ENCODE measurements at places on chromosomes 12 and 14.

DNA sequence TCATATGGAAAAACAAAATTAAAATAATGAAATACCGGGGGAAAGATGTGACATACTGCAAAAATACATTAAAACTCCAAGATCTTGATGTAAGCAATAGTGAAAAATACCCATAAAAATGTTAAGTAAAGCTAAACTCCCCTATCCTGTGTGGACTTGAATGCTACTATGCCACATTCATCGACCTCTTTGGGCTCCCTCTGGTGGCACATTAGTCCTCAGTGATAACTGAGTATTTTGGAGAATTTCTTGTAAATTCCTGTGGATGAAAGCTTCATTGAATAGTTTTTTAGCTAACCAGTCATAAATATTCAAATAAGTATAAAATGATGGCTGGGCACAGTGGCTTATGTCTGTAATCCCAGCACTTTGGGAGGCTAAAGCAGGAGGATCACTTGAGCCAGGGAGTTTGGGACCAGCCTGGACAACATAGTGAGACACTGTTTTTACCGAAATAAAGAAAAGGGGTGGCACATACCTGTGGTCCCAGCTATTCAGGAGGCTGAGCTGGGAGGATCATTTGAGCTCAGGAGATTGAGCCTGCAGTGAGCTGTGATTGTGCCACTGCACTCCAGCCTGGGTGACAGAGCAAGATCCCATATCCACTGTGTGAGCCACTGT is 42.4 kb upstream of the SGPP1 start:
- peak; percentile 15 for DNase-seq

- no peak for DNase-seq
These were observed 297.6 kb downstream of the TMEM132D start for GRCh38 chr12:129606239-129606638.

- DNase-seq, result no peak
These were observed 269.1 kb downstream of the EMP1 start for GRCh38 chr12:13465635-13466034.

- no peak for DNase-seq
These were observed 53.8 kb upstream of the NPFF start for GRCh38 chr12:53560912-53561589.

GRCh38 chr12:115945491-115945885 is 332.0 kb downstream of the MED13L start:
- no peak for DNase-seq

GRCh38 chr12:80059102-80059501 is 40.2 kb upstream of the OTOGL start:
- no peak for DNase-seq

- no peak for DNase-seq
These were observed 68.8 kb upstream of the TMEM263 start for GRCh38 chr12:106886932-106887331.

DNA sequence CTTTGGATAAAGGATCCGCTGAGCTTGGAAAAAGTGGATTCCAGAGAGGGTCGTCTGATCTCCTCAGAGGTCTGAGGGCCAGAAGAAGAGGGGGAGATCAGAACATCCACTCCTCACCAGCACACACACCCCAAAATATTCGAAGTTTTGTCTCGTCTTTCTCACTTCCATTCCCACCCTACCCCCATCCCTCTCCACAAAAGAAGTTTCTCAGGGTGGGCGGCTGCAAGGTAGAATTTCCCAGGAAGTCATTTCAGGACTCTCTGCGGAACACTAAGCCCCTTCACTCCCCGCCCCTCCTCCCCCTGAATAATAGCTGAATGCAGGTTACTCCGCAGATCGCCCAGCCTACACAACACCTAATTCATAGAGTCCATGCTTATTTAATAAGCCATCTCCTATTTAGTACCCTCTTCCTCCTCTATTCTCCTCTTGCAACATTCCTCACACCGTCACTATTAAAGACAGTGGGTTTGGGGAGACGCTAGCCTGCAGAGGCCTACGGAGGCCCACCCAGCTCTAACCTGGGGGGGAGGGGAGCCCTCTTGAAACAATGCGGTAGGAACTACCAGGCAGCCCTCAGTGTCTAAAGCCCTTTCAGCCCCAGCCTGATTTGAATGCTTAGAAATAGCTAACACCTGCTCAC is 649 bp upstream of the SALL2 start:
- DNase-seq, result no peak

GRCh38 chr12:105110851-105111250 is 3.3 kb downstream of the WASHC4 start:
- DNase-seq, result no peak

DNA sequence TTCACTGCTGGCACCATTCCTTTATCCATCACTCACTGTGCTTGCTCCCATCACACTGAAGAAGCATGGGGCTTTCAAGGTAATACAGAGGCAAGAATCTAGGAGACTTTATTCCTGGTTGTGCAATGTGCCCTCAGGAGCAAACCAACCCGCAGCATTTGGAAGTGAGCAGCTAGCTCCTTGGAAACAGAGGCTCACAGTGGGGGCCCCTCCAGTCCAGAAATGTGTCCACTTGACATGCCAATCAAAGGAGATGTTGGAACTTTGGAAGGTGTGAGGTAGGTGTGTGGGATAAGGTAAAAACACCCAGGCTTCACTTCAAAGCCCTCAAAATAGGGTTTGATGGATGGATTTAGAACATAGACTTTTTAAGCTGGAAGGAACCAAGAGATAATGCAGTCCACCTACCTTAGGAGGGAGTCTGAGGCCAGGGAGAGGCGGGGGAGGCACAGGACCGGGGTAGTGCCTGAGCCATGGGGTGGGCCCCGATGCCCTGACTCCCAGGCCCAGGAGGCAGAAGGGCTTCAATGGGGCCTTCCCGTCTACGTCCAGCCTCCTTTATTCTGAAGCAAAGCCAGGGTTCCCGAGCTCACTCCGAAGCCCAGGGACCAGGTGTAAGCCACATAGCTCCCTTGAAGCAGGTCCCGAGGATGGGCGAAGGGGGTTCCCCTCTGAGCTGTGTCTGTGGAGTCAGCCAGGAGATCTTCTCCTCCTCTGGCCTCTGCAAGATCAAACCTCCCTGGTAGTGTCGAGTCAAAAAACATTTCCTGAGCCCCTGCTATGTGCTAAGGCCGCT is 17.6 kb upstream of the BCL11B start:
- no peak for DNase-seq

DNA sequence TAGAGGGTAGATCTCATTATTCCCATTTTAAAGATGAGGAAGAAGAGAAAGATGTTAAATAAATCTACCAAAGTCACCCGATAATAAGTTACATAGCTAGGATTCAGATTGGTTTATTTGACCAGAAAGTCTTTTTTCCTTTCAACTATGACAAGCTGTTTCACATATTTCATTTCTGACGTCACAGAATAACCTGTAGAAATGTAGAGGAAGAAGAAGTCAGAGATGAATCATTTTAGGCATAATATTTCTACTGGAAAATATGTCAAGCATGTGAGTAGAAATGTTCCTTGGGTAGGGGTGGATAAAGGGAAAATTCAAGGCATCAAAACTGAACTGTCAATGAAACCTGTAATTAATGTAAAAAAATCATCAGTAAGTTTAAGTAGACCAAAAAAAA is 107.0 kb downstream of the MGST1 start:
- no peak for DNase-seq

- no peak for DNase-seq
These were observed 42.4 kb upstream of the CCDC63 start for GRCh38 chr12:110804406-110804805.

GRCh38 chr12:89863493-89863938 is 154.9 kb upstream of the ATP2B1 start:
- DNase-seq, result peak; percentile 63

GRCh38 chr12:91744597-91744996 is 401.0 kb downstream of the BTG1 start:
- no peak for DNase-seq

DNA sequence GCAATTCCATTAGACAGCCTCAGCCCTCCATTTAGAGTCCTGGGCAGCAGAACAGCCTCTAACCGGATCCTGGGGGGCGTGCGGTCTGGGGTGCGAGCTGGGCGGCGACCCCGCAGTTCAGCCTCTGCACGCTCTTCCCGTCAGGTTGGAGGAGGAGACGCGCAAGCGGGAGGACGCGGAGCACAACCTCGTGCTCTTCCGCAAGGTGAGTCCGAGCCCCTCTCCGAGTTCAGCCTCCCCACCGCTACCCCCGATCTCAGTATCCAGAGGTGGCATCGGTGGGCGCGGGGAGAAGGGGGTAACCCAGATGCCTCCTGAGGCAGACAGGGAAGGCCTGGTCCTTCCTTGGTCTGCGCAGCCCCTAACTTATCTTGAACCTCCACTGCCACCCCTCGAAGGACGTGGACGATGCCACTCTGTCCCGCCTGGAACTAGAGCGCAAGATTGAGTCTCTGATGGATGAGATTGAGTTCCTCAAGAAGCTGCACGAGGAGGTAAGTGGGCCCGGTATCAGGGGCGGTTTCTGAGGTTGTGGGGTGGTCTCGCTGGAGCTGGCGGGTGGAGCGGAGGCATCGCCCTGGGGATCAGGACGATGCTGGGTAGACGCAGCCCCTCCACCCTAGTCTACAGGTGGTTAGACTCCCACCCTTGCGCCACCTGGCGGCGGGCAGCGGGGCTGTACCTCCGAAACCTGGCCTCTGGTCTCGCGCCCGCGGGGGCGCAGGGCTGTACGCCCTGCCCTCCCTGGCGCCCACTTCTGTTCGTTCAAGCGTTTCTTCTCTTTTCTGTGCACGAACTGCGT is 1.3 kb downstream of the PRPH start:
- DNase-seq, result peak; percentile 27

DNA sequence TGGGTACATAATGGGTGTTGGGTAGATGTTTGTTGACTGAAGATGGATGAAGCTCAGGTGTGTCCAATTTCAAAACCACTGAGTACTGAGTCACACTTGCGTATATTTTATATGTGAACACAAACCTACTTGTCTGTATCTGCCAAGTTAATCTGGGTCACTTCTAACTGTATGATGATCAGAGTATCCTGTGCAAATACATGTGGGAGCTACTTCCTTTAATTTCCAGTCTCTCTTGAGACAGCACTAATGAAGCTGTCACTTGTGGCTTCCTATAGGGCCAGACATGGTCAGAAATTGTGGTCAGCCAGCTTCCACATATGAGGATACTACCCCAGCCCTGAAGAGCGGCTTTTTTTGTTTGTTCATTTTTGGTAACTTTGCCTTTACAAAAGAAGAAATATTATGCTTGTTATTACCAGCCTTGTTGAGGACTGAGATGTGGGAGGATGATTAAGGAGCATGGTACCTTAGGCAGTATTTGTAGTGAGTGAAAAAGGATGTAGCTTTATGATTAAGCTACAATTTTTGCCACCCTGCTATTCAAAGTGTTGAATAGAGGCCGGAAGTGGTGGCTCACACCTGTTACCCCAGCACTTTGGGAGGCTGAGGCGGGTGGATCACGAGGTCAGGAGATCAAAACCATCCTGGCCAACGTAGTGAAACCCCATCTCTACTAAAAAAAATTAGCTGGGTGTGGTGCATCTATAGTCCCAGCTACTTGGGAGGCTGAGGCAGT is 32.4 kb downstream of the PLXNC1 start:
- DNase-seq, result peak; percentile 32

GRCh38 chr12:59808317-59808910 is 212.6 kb downstream of the SLC16A7 start:
- no peak for DNase-seq

- DNase-seq, result no peak
These were observed 46.3 kb upstream of the ATP2A2 start for GRCh38 chr12:110234755-110235154.

- DNase-seq, result no peak
These were observed 87.4 kb downstream of the DNAH10 start for GRCh38 chr12:123849517-123849916.

Data from effector memory CD4-positive, alpha-beta T cell (primary cell).